Activated T-cell treated with anti-CD3 and anti-CD28 coated beads for 1 hour (primary cell): ENCODE measurements at places on chromosomes 2 and 18.

- DNase-seq, result no peak
Observed at GRCh38 chr2:238817382-238817781, 30.5 kb upstream of the TWIST2 start.

GRCh38 chr2:9767656-9768281, 75.5 kb upstream of the TAF1B start:
- DNase-seq, result no peak

- DNase-seq, result no peak
Observed at GRCh38 chr2:188130317-188130716, 161.4 kb upstream of the GULP1 start.

DNA sequence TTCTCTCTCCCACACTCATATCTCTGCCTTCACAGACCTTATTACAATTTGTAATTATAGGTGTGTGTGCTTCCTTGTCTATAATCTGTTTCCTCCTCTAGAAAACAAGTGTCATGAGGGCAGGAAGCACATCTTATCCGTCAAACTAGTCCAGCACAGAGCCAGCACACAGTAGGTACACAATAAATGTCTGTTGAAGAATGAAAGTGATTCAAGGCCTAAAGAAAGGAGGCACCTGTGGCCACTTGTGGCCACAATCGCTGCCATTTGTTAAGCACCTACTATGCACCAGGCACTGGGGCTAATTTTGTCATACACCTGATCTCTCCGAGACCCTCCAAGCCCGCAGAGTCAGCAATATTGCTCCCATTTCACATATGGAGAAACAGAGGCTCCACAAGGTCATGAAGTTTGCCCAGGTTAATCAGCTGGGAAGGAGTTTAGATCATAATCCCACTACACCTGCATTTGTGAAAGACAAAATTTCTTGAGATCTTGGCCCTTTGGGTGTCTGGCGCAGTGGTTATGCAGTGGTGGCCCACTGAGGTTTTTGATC, 78.4 kb downstream of the TNS1 start:
- DNase-seq, result no peak
